Natural killer cell treated with Interleukin-12 subunit alpha and Interleukin-12 subunit beta and Interleukin-15 and Interleukin-18, amount 100 ng/mL, for 72 hours (primary cell): ENCODE measurements at places on chromosomes 1 and 21. TPM values are rescaled to one million over a fixed set of nuclear protein-coding genes. Genes with fewer than 3 reads are reported as not detected.
A peak's percentile ranks its signal among the peaks of the same experiment; 100 is the strongest.

DNA sequence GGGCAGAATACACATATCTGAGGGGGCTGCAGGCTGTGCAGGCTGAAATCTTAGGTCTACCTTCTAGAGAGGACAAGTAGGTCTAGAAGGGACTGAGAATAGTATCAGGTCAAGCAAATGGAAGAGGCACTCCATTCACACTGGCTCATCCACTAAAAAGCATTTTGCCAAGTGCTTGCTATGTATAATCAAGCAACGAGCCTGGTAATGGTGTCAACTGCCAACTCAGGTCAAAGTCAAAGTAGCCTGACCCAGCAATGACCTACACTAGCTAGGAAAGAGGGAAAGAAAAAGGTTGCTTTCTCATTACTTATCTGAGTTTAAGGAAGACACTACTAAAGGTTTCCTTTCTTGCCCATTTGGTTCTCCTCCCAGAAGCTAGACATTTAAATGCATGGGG is 10.8 kb downstream of the KCND3 start:
- no peak for DNase-seq

GRCh38 chr1:39632682-39633417 is 6.6 kb downstream of the HEYL start:
- no peak for DNase-seq

GDAP2 gene
- total RNA-seq = 36.6 TPM

- DNase-seq = no peak
Measured at GRCh38 chr1:20684050-20684620, 23.0 kb upstream of the DDOST start.

- peak; percentile 22 for DNase-seq
Measured at GRCh38 chr1:24134376-24134775, 8.6 kb downstream of the IL22RA1 start.

DNA sequence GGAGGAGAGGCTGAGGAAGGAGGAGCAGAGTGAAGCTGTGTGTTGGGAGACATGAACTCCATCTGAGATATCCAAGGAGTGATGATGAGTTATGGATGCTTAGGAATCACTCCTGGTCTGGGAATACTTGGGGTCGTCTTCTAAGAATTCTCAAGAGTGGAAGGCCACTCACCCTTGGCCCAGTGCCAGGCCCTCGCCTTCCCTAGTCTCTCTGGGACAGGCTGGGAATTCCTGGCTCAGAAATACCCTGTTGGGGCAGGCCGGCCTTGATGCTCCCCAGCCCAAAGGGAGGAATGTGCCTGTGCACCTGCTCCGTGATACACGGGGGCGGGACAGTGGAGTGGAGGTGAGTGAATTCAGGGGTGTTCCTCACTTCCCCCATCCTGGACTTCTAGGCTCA is 12.6 kb upstream of the LMNA start:
- DNase-seq = no peak

ERICH3 gene
- not detected for total RNA-seq

- no peak for DNase-seq
Measured at GRCh38 chr1:153586347-153586746, 20.7 kb upstream of the S100A2 start.

CLCA4 gene
- not detected for total RNA-seq

DNA sequence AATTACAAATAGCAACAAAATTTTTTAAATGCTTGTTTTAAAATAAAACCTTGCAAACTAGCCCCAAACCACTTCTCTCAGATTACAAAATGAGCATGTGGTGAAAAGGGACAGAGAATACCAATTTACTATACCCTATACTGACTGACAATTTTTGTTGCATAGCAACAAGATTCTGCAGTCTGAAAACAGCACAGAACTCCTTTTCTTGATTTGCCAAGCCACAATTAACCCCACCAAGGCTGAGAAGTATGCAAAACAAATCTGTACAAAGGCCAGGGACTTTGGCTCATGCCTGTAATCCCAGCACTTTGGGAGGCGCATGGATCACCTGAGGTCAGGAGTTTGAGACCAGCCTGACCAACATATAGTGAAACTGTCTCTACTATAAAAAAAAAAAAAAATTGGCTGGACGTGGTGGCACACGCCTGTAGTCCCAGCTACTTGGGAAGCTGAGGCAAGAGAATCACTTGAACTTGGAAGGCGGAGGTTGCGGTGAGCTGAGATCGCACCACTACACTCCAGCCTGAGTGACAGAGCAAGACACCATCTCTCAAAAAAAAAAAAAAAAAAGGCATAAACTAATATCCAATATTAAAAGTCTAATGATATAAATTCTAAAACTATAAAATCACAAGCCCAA is 21.8 kb downstream of the ENAH start:
- no peak for DNase-seq

GRCh38 chr1:51560034-51560433 is 41.0 kb upstream of the EPS15 start:
- no peak for DNase-seq

- DNase-seq = no peak
Measured at GRCh38 chr1:9438431-9439073, 100.7 kb upstream of the SLC25A33 start.

RSBN1 gene
- 27.7 TPM for total RNA-seq

GRCh38 chr1:212595787-212596714 is 12.5 kb upstream of the ATF3 start:
- DNase-seq = peak; percentile 73

DNA sequence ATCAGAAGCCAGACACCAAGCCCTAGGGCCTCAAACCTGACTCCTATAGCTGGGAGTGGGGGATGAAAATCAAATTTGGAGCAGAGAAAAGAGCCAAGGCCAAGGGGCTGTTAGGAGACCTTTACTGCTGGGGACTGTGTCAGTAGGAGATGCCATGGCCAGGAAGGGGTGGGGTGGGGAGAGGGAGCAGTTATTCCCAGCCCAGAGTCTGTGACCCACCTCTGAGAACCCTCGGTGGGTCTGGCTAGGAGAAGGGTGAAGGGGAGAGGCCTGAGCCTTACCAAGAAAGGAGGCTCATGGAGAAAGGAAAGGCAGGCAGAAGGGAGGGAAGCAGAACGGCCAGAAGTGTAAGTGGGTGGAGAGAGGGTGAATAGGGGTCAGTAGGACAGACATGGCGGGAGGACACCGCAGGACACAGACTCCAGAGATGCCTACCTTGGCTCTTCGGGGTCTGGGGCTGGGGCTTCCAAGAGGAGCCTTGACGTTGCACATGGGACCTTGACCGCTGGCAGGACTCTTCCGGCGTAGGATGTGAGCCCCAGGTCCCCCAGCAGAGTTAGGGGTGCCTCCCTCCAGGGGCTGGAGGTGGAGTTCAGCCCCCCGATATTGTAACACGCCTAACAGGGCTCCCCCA is 1.2 kb downstream of the ADAMTS4 start:
- peak; percentile 54 for DNase-seq

ATP5IF1 gene
- total RNA-seq = 112 TPM

- DNase-seq = no peak
Measured at GRCh38 chr1:22767852-22768251, 57.2 kb downstream of the EPHB2 start.

DNA sequence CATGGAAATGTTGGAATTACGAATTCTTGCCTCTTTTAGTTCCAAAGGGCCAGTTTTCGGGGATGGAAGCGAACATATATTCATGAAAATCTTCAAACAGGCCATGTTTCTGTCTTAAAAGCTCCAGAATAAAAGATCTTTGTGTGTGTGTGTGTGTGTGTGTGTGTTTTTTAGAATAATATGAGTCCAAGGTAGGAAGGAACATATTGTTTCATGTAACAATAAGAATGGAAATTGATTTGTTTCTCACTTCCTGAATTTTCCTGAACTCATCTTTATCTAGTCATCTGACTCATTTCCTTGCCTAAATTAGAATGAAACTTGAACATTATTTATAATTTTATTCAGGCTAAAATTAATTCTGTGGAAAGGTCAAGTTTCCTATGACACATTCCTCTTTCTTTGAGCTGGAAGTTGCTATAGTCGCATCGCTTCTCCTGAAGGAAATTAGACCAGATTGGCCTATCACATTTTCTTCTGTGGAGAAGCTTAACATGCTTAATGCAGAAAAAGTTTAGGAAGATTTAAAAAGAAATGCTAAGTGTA is 805.1 kb upstream of the ADAMTS5 start:
- DNase-seq = no peak

GRCh38 chr1:231887866-231888265 is 261.3 kb downstream of the DISC1 start:
- no peak for DNase-seq

- DNase-seq = no peak
Measured at GRCh38 chr1:1374589-1374928, 448 bp downstream of the AURKAIP1 start.

- DNase-seq = no peak
Measured at GRCh38 chr1:11682287-11682771, 1.4 kb upstream of the MAD2L2 start.

- no peak for DNase-seq
Measured at GRCh38 chr1:1340791-1341548, 8.2 kb downstream of the DVL1 start.

CD53 gene
- 357 TPM for total RNA-seq

DNA sequence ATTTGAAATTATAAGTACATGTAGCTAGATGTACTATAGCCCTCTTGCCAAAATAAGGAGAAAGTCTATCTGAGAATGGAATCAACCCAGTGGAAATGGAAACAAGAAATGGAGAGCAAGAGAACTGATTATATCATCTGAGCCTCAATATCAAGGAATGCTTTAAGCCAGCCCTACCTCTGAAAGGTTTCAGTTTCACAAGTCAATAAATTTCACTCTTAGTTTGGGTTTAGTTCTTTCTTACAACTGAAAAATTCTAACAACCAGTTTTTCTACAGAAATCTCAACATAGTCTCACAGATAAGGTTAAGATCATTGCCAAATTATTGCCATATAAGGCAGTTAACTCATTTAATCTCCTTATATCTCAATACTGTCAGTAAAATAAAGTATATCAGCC is 80.0 kb downstream of the EPS15 start:
- DNase-seq = no peak

CADM3 gene
- not detected for total RNA-seq

LRIG2 gene
- total RNA-seq = 13.0 TPM

KIAA0040 gene
- total RNA-seq = 19.3 TPM

CR1L gene
- total RNA-seq = not detected

CTSS gene
- 248 TPM for total RNA-seq

- DNase-seq = no peak
Measured at GRCh38 chr1:44405798-44406736, 1.0 kb downstream of the RNF220 start.

OLIG2 gene
- not detected for total RNA-seq

DNA sequence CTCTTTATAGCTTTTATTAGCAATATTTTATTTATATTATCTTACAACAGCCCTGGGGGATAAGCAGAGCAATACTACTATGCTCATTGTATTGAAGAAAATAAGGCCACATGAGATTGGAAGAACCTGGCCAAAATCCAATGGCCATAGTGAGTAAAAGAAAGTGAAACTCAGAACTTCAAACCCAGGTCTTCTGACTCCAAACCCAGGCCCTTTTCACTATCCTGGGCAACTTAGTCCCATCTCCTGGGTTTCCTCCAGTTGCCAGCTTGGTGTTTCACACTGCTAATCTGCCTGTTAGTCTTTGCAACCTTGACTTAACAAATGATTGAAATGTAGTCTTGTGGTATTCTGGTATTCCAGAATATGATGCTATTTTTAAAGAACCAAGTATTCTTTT is 22.4 kb upstream of the EXO1 start:
- no peak for DNase-seq

OPRD1 gene
- not detected for total RNA-seq

GRCh38 chr1:151352021-151352718 is 5.1 kb upstream of the RFX5 start:
- no peak for DNase-seq

- no peak for DNase-seq
Measured at GRCh38 chr1:223796210-223796609, 49.5 kb downstream of the TP53BP2 start.

TXNDC12 gene
- 50.2 TPM for total RNA-seq

EVI5 gene
- total RNA-seq = 6.1 TPM

- DNase-seq = no peak
Measured at GRCh38 chr1:205473966-205474365, 18.1 kb upstream of the BLACAT1 start.

- DNase-seq = no peak
Measured at GRCh38 chr21:37210130-37210529, 57.0 kb downstream of the VPS26C start.

- DNase-seq = no peak
Measured at GRCh38 chr1:159144571-159144970, 26.8 kb upstream of the CADM3 start.

GRCh38 chr1:66436378-66437135 is 97.4 kb upstream of the SGIP1 start:
- peak; percentile 72 for DNase-seq

DNA sequence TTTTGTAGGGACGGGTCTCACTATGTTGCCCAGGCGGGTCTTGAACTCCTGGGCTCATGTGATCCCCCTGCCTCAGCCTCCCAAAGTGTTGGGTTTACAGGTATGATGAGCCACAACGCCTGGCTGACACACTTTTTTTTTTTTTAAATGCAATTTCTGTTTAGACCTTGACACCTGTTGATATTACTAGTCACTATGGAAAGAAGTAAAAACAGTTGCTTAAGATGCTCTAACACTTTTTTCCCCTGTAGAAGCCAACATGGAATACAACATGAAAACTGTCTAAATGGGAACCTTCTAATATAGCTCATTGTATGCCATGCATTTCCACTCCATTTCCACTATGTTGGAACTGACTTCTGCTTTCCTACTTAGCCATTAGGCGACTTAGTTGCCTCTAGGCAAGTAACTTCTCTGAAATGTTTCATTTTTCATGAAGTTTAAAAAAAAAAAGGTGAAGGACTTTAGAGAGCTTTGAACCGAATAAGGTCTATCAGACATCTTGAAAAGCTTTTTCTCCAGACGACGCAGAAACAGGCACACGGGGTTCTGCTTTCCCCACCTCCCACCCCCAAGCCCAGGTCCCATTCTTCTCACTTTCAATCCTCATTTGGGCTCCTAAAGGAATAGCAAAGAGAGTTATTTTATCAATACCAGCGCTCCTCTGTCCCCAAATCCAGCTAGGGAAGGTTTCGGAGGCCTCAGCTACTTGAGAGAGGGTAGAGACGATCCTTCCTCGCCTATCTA is 648 bp upstream of the DR1 start:
- DNase-seq = no peak

PROK1 gene
- total RNA-seq = 0.21 TPM

GRCh38 chr1:24928689-24929397 is 1.2 kb downstream of the RUNX3 start:
- DNase-seq = peak; percentile 82

OR2C3 gene
- total RNA-seq = not detected
